ENCODE measurements at places on chromosomes 7 and 10.

GRCh38 chr10:79053481-79054202, 15.1 kb upstream of the ZMIZ1 start:
- no peak for DNase-seq

DNA sequence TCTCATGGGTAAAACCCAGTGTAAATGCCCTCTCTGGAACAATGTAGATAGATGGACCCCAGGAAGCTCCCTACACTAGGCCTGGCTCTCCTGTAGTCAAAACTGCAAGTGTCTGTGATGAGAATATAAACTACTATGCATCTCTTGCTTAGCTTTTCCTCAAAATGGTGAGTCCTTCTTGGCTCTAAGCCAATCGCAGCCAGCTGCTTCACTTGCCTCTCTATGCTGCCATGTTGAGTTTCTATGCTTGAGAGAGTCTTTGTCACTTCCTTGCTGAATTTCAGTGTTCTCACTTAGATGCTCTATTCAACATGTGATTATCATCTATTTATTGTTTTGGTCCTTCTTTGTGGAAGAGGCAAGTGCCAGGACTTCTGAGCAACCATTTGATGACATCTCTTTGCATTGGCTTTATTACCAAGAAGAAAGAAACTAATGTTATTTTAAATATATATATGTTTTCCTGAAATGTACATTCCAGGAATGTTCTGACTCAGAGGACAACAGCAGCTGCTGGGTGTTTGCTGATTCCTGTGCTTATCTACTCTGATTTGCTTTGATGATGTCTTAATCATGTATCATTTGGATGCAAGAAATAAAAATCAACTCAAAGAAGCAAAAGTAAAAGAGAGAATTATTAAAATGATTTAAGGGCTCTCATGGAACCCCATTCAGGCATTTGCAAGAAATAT, 16.6 kb downstream of the TAS2R40 start:
- DNase-seq: no peak

GRCh38 chr10:5940807-5941218, 36.5 kb downstream of the IL15RA start:
- DNase-seq: no peak

DNA sequence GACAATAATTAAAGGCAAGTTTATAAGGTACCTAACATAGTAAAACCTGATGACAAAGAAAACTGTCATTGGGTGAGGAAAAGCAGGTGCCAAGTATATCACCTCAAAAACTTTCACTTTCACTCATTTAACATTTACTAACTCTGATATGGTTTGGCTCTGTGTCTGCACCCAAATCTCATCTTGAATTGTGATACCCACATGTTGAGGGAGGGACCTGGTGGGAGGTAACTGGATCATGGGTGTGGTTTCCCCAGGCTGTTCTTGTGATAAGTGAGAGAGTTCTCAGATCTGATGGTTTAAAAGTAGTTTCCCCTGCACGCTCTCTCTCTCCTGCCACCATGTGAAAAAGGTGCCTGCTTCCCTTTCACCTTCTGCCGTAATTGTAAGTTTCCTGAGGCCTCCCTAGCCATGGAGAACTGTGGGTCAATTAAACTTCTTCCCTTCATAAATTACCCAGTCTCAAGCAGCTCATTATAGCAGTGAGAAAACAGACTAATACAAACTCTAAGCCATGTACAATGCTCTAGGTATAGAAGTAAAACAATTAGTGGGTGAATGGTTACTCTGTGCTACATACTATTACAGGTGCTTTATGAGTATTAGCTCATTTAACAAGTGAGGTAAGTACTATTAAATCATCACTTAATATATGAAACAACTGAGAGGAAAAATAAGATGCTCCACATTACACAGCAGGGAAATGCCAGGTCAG, 199.0 kb downstream of the CHCHD3 start:
- DNase-seq: no peak

GRCh38 chr10:69558559-69558958, 14.7 kb downstream of the NEUROG3 start:
- DNase-seq: no peak

GRCh38 chr7:151062399-151063211, 3.2 kb downstream of the SLC4A2 start:
- no peak for DNase-seq

GRCh38 chr10:23499372-23500132, 60.7 kb downstream of the OTUD1 start:
- no peak for DNase-seq

DNA sequence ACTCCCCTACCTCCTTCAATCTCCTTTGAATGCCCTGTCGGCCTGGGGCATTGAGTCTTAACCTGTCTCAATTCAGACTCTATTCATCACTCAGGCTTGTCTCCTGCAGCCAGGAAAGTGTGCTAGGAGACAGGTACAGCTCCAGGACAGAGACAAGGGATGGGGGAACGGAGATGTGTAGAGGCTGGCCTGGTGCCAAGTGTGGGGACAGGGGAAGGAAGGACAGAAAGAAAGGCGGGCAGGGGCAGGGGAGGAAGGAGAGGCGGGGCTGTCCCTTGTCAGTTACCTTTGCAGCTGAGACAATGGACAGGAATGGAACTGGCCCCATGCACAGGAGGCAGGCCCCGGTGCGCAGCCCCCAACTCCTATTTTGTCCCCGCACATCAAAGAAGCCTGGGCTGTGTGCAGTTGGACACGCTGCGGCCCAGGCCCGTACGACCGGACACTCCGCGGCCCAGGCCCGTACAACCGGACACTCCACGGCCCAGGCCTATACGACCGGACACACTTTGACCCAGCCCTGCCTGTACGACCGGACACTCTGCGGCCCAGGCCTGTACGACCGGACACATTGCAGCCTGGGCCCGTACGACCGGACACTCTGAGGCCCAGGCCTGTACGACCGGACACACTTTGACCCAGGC, 36.9 kb downstream of the CHST15 start:
- no peak for DNase-seq

- peak; percentile 13 for DNase-seq
Observed at GRCh38 chr10:61612009-61612408, 50.7 kb upstream of the CABCOCO1 start.

DNA sequence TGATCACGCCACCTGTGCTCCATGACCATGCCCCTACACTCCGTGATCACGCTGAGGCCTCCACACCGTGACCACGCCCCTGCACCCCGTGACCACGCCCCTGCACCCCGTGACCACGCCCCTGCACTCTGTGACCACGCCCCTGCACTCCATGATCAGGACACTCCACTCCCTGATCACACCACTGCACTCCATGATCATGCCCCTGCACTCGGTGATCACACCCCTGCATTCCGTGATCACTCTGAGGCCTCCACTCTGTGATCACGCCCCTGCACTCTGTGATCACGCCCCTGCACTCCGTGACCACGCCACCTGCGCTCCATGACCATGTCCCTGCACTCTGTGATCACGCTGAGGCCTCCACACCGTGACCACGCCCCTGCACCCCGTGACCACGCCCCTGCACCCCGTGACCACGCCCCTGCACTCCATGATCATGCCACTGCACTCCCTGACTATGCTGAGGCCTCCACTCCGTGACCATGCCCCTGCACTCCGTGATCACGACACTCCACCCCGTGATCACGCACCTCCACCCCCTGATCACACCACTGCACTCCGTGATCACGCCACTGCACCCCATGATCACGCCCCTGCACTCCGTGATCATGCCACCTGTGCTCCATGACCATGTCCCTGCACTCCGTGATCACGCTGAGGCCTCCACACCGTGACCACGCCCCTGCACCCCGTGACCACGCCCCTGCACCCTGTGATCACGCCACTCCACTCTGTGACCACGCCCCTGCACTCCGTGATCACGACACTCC, 27.7 kb downstream of the STK32C start:
- no peak for DNase-seq

DNA sequence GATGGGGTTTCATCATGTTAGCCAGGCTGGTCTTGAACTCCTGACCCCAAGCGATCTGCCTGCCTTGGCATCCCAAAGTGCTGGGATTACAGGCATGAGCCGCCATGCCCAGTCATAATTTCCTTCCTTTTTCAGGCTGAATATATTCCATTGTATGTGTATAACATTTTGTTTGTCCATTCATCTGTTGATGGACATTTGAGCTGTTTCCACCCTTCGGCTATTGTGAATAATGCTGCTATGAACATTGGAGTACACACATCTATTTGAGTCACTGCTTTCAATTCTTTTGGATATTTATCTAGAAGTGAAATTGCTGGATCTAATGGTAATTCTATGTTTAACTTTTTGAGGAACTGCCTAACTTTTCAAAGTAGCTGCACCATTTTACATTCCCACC, 34.6 kb downstream of the TLX1 start:
- DNase-seq: peak; percentile 58

- DNase-seq: no peak
Observed at GRCh38 chr7:81525841-81526240, 244.0 kb downstream of the HGF start.

GRCh38 chr10:1273372-1274105, 217.4 kb downstream of the WDR37 start:
- DNase-seq: no peak

DNA sequence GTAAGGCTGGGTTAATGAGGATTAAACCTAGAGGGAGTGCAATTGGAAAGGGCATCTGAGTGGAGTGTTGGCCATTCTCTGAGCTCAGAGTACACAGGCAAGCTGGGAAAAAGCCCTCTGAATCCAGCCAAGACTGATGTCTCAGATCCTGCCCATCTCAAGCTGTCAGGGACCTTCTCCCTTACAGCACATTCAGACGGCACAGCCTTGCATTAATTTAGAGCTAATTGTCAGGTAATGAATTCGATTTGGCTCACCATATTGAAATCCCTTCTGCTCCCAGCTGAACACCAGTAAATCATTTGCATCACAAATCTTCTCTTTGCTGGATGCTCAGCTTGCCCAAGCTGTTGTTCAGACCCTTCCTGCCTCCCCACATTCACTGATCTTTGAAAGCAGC, 399.3 kb upstream of the PODXL start:
- no peak for DNase-seq

GRCh38 chr10:115432188-115432819, 339.1 kb downstream of the ATRNL1 start:
- peak; percentile 3 for DNase-seq

DNA sequence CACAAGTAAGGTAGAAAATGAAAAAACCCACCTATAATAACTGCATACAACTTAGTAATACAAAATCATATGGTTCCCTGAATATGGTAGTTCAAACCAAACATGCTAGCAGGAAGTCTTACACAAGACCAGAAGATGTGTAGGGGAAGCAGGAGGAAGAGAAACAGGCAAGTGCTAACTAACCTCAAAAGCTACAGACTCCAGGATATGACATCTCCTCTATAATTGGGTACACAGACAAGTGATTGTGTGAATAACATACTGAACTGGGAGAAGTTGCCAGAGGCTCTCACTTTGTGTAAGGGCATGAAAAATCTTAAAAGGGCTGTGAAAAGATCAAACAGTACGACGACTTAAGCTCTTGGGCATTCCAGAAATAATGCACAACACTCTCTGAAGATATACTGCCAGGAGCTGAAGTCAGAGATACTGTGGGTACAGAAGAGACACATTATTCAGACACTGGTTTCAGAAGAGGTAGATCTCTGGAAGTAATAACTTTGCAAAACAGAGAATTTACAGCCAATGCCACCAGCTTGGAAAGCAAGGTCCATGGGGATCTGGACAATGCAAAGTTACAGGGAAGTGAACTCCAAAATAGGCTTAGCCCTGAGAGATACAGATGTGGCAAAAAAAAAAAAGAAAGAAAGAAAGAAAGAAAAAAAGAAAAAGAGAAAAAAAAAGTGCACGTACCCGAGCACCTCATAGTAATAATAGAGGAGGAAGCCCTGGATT, 767.2 kb downstream of the TNS3 start:
- DNase-seq: no peak

- DNase-seq: no peak
Observed at GRCh38 chr10:132945125-132945893, 2.9 kb upstream of the CFAP46 start.

DNA sequence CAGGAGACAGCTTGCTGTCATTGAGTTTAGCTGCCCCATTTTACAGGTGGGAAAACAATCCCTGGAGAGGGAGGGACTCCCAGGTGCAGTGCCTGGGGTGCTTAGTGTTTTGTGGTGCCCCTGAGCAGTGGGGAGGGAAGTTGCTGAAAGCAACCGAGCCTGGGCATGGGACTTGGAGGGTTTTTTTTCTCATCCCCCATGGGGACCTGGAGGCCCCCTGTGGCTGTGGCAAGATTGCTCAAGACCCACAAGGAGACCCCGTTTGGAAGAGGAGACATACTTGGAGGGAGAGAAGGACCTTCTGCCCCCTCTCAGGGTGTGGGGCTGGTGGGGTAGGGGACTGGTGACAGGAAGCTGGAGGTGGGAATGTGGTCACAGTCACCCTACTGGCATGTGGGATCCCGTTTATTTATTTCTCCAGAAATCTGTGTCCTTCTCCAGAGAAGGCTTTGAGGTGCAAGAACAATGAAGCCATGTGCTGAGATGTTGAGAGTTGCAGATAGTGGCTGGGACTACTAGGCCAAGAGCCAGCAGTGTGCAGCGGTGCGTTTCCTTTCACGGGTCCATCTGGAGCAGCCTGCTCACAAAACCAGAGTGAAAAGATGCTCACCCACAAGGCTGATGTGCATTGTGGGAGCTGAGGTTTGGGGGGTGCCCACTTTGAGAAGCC, 21.5 kb downstream of the ZMIZ1 start:
- DNase-seq: peak; percentile 40

- DNase-seq: no peak
Observed at GRCh38 chr10:127216274-127216673, 19.9 kb upstream of the INSYN2A start.

DNA sequence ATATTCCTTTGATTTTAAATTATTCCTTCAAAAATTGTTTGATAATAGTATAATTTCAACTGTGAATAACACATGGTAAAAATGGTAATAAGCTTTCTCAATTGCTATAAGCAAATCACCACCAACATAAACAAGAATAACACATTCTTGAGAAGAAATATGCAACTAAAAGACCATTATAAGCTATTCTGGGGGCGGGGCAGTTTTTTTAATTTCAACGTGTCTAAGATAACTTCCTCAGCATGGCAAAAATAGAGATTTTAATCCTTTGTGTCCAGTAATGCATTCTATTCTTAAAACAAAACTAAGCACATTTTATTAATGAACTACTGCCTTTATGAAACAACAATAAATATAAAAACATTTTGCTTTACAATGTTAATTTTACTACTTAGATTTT, 1.5 kb downstream of the DNAJC12 start:
- no peak for DNase-seq

GRCh38 chr7:83161186-83161585, 1.5 kb downstream of the PCLO start:
- DNase-seq: no peak

- no peak for DNase-seq
Observed at GRCh38 chr10:131746241-131746711, 154.5 kb upstream of the PPP2R2D start.

GRCh38 chr7:141676618-141677017, 25.3 kb downstream of the DENND11 start:
- no peak for DNase-seq

- DNase-seq: no peak
Observed at GRCh38 chr7:1865571-1866255, 195.6 kb downstream of the ELFN1 start.

DNA sequence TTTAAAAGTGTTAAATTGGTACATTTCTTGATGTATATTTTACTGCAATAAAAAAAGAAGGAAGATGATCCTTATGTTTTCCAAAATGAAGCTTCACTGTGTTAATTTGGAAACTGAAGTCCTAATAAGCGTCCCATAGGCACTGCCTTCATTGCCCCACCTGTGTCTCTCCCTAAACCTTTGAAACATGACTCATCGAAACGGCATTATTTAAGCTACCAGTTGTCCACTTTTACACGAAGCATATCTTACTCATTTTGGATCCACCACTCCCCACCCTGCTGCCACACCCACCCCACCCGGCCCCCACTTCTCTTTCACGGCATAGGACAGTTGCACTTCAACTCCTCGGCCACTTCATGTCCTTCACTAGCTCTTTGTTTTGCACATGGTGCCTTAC, 85.5 kb downstream of the KIAA1549 start:
- DNase-seq: no peak
